Right hindlimb (tissue), 1 donor: ENCODE measurements at places on chromosomes 5 and 9.

- DNase-seq, result no peak
Measured at GRCh38 chr5:15026011-15026893, 154.7 kb upstream of the ANKH start.

- DNase-seq, result no peak
Measured at GRCh38 chr5:148120317-148120716, 48.0 kb upstream of the SPINK14 start.

- peak; percentile 25 for DNase-seq
Measured at GRCh38 chr5:88944751-88945531, 62.0 kb upstream of the MEF2C start.

DNA sequence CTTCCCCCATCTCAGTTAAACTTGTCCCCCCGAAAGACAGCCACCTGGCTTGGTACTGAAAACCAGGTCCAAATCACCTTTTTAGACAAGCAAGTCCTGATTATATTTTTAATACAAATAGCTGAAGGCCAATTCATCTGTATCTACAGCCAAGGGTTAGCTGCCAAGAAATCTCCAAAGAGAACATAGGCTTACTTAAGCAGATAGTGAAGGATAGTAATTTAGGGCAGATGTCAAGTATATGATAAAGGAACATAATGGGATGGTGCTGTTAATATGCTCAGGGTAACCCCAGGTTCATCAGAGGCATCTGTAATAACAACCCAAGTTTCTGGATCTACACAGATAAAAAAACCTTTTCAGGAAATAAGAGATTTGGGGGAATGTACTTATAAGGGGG lies 133.0 kb downstream of the EBF1 start:
- DNase-seq, result no peak

GRCh38 chr9:99821396-99822108 lies at the start of gene NR4A3:
TSS of gene NR4A3 (plus strand) at chr9:99821885. CDS start at chr9:99828043, 6,158 bp downstream.
- peak; percentile 95 for DNase-seq

GRCh38 chr5:68252673-68253623 lies 37.4 kb downstream of the PIK3R1 start:
- DNase-seq, result peak; percentile 81

- DNase-seq, result no peak
Measured at GRCh38 chr5:110751902-110752762, 13.3 kb downstream of the SLC25A46 start.

DNA sequence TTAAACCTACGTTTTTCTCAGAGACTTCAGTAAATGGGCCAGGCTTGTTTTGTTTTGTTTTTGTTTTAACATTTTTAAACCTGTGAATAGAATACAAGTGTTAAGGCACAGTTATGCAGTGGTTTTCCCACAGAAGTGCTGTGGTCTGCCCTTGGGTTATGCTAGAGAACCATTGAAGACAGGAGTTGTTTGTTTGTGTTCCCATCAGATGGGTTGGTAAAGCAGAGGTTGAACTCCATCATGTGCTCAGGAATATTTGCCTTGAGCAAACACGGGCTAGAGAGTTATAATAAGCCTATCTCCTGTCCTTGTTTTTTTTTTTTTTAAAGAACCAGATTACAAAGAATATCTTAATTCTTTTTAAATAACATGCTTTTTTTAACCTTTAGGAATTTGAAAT lies 28.5 kb downstream of the RHOBTB3 start:
- DNase-seq, result no peak

GRCh38 chr9:136588663-136589464 lies 43.0 kb upstream of the NOTCH1 start:
- no peak for DNase-seq

GRCh38 chr9:126448136-126448535 lies 121.5 kb downstream of the MVB12B start:
- no peak for DNase-seq

- DNase-seq, result no peak
Measured at GRCh38 chr5:147474140-147474539, 35.7 kb downstream of the DPYSL3 start.

GRCh38 chr5:133827011-133827410 lies 141.4 kb downstream of the C5orf15 start:
- no peak for DNase-seq
